HEK293T (cell line): ENCODE measurements at places on chromosomes 5 and 9.

DNA sequence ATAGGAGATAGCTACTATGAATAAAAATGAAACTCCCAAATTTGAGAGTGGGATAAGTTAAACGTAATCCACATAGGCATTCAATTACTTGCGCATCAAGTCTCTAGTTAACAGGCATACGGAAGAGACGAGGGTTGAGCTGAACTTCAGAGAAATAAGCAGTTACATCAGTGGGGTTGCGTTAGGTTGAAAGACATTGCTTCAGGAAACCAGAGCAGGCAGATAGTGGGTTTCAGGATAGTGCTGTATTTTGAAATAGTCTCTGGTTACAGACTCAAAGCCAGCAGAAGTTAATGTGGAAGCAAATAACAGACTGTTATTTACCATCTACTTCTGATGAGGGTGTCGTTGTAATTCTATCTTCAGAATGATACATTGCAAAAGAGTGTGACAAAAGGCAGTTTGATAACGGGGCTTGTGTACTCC is 533.4 kb downstream of the PDE4D start:
- DNase-seq = no peak

GRCh38 chr5:32315221-32316014 is 2.7 kb upstream of the MTMR12 start:
- no peak for DNase-seq

GRCh38 chr5:1195439-1195838 is 6.0 kb upstream of the SLC6A19 start:
- DNase-seq = no peak

DNA sequence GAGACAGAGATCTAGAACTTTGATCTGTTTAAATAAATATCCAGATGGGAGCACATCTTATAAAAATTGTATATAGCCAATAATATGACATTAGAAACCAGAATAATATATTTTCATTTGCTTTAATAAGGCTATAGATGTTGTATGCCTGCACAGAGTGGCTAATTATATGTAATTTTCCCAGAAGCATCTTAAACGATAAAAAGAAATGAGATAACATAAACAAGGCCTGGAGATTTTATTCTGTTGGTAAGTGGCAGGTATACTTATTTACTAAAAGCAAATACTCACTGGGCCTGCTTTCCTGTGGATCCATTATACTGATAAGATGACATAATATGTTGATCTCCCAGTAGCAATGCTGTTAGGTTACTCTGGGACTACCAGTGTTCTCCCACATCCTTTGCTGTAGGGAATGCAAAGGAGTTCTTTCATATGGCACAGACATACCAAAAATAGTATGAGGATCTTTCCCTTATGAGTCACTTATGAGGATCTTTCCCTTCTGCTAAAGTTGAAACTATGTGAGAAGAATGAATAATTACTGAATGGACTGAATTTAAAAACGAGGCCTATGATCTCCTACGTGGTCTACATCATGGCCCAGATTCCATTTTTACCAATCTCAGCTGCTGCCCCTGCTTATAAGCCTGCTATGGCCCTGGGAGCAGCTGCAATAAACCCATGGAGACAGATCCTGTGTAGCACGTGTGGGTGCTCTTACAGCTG is 112.1 kb downstream of the NUDT12 start:
- no peak for DNase-seq

- DNase-seq = no peak
Observed at GRCh38 chr5:14362491-14362890, 219.1 kb upstream of the OTULINL start.

DNA sequence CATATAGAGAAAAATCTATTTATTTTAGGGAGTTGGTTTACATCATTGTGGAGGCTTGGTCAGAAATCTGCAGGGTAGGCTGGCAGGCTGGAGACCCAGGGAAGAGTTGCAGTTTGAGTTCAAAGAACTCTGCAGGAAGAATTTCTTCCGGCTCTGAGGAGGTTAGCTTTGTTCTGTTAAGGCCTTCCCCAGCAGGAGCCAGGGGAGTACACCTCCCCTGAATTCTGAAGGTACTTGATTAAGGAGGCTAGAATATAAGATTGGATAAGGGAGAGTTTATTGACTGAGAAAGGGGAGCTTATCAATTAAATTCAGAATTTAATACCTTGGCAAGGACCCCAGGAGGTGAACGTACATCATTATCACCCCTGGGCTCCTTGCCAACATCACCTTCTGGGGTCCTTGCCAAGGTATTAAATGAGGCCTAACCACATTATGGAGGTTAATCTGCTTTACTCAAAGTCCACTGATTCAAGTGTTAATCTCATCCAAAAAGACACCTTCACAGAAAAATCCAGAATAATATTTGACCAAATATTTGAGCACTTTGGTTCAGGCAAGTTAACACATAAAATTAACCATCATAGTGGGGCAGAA is 351.7 kb downstream of the CWC27 start:
- no peak for DNase-seq

- DNase-seq = no peak
Observed at GRCh38 chr5:1444361-1445189, 665 bp downstream of the SLC6A3 start.

- no peak for DNase-seq
Observed at GRCh38 chr5:81629986-81630385, 120.9 kb downstream of the SSBP2 start.

GRCh38 chr5:64158827-64159226 is 6.8 kb upstream of the RNF180 start:
- DNase-seq = no peak

GRCh38 chr9:19994296-19994695 is 205.5 kb upstream of the SLC24A2 start:
- no peak for DNase-seq
